ENCODE measurements at places on chromosomes 12 and 14.

GRCh38 chr14:32763673-32764072, 175.0 kb upstream of the NPAS3 start:
- DNase-seq = no peak

- no peak for DNase-seq
Observed at GRCh38 chr14:68384335-68384734, 408.5 kb downstream of the ZFP36L1 start.

DNA sequence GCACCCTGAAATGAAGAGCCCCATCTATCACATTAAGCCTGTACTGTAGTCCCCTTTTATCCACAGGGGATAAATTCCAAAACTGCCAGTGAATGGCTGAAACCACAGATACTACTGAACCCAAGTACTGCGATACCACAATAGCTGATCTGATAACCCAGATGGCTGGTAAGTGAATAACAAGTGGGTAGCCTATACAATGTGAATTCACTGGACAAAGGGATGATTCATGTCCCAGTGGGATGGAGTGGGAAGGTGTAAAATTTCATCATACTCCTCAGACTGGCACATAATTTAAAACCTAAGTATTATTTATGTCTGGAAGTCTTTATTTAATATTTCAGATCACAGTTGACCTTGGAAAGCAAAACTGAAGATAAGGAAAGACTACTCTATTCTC, 201.3 kb downstream of the GPHN start:
- DNase-seq = no peak

GRCh38 chr14:52072266-52072780, 3.5 kb upstream of the NID2 start:
- no peak for DNase-seq

GRCh38 chr14:100278702-100279101, 27.5 kb downstream of the SLC25A29 start:
- DNase-seq = no peak

DNA sequence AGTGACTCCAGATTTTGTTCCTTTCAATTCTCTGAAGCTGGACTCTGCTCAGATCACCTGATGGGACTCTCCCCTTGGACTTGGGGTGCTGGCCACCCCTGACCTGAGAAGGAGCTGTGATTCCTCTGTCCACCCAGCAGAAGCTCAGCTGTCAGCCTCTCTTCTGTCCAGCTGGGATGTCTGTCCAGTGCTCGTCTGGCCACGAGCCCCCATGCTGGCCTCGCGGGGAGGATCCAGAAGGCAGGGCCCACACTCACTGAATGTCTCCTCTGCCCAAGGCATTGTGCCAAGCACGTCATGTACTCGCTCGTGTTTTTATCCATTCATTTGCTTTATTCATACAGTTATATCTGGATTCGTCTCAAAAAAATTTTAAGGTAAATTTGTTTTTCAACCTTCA, 14.2 kb upstream of the SLC24A4 start:
- DNase-seq = no peak

DNA sequence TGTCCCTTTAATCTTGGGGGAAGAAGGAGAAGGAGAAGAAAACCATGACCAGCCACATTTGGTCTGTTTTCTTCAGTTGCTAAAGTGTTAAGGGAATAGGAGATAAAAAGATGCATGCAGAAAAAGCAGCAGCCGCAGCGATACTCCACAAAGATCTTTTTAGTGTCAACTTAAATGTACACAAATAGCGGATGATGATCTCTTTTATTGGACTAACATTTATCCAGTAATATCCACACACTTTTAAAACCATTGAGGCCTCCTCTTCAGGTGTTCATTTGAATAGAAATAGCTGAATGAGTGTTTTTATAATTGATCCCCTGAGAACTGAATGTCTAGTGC, 83.5 kb downstream of the PAPOLA start:
- DNase-seq = no peak

DNA sequence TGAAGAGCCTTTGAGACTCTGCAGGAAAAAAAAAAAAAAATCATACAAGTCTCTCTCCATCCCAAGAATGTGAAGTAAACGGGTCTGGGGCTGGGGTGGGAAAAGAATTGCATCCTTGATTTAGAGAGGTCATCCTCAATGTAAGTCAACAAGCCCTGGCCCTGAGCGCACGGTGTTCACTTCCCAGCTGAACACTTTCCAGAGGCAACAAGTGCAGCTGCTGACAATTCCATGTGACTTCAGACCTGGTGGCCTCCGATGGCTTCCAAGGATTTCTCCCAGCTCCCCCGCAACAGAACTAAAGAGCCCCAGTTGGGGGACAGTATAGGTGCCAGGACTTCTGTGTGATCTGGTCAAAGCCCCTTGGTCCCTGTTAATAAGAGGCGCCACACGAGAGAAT, 2.4 kb downstream of the RILPL1 start:
- DNase-seq = no peak

- DNase-seq = no peak
Observed at GRCh38 chr12:1083889-1084262, 92.9 kb downstream of the ERC1 start.

DNA sequence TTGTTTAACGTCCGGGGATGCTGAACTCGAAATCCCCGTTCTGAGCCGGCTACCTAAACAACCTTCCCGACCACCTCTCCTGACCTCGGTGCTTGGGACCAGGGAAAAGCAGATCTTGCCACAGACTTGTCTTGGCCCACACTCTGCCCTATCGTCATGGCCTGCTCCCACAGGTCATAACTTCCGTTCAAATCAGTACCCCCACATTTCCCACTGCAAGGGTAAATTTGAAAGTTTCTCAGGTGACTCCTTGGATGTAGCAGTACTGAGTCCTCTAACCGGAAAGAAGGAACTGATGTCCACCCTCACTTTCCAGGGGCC, 612 bp upstream of the RBM23 start:
- DNase-seq = no peak

DNA sequence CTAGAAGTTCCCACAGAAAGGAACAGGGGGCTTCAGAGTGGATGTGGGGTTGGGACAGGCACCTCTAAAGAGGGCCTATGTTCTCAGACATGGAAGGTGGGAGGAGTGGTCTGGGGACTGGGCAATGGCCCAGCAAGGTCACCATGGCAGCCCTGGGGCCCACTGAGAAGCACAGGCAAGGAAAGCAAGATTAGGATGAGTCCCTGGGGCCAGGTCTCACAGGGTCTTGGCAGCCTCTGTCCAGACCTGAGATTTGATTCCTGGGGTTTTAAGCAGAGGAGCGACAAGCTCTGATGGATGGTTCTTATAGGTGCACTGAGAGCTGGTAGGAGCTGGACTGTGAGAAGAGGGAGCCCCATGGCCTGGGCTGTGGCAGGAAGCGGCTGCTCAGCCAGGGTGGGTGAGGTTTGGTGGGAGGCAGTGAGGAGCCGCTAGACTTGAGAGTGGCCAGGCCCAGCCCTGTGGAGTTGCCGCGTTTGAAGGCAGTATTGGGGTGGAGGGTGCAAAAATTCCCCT, 44.0 kb downstream of the DLK1 start:
- no peak for DNase-seq

GRCh38 chr12:131357920-131358319, 353.0 kb upstream of the SFSWAP start:
- no peak for DNase-seq

- no peak for DNase-seq
Observed at GRCh38 chr12:121455766-121456420, 56.0 kb downstream of the RNF34 start.

GRCh38 chr12:20505056-20505455, 136.7 kb downstream of the PDE3A start:
- no peak for DNase-seq

GRCh38 chr12:104750061-104750460, 208.0 kb downstream of the SLC41A2 start:
- no peak for DNase-seq

All from iPS-NIHi11 (cell line).